Adrenal gland (tissue), 19 donors: ENCODE measurements at places on chromosomes 5 and 9. TPM values are rescaled to one million over a fixed set of nuclear protein-coding genes. Genes with fewer than 3 reads are reported as not detected.
A peak's percentile ranks its signal among the peaks of the same experiment; 100 is the strongest.

CBY3 gene
- polyA plus RNA-seq, result not detected

CARTPT gene
- 241 TPM for polyA plus RNA-seq

ANKDD1B gene
- polyA plus RNA-seq, result 3.8 TPM

DNA sequence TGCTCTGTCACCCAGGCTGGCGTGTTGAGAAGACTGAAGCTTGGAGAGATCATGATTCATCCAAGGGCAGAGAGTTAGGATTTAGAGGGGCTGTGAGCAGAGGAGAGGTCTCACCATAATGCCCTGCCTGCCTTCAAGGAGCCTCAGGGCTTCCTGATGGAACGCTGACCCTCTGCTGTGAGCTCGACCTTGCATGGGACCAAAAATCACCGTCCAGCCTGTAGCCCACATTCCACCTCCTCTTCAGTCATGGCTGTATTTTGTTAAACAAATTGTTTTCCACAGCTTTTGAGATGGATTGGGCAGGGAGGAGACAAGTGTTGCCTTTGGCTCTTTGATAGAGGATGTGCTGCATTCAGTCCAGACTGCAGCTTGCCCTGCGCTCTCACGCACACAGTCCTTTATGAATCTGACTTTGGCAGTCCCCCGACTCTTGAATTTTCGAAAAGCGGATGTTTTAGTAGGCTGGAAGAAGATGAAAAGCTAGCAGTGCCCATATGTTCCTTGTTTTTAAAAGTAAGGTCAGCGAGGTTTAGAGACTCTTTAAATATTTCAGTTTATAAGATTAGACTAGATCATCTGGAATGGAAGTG, 79.5 kb downstream of the MVB12B start:
- no peak overlapping the region for H3K4me3 ChIP-seq
- no peak overlapping the region for H3K27ac ChIP-seq
- H3K36me3 ChIP-seq, result no peaks in the 10 kb centered on the region
- no peak for DNase-seq
- no peaks in the 10 kb centered on the region for H3K27me3 ChIP-seq

IDNK gene
- polyA plus RNA-seq, result 20.3 TPM

FOXE1 gene
- polyA plus RNA-seq, result not detected

MARCOL gene
- not detected for polyA plus RNA-seq

RLN2 gene
- polyA plus RNA-seq, result not detected

HAPLN1 gene
- polyA plus RNA-seq, result not detected

DNA sequence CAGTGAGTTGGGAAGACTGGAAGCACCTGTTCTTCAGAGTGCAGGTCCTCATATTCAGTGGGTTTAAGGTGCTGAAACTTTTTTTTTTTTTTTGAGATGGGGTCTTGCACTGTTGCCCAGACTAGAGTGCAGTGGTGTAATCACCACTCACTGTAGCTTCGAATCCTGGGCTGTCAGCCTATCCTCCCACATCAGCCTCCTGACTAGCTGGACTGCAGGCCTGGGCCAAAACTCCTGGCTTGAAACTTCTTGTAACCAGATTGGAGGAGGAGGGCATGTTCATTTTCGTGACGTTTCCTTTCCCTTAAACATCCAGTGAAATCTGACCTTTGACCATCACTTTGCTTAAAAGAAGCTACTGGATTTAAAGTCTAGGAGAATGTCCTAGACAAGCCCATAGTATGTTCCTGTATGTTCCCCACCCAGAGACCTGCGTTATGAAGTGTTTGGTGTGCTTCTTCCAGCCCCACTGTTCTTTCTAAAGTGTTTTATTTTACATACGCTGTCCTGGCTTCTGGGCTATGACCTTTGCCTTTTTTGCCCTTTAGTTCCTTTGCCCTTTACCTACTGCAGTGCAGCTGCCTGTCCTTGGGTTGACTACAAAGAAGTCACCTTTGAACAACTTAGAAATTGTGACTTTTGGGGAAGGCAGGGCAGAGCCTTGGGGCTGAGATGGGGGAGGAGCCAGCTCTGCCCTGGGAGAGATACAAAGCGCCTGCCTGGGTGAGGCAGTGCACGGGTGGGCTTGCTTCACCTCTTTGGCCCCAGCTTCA, 18.4 kb downstream of the TENT4A start:
- no peak overlapping the region for H3K4me3 ChIP-seq
- H3K27ac ChIP-seq, result peak overlapping the region; percentile 76
- DNase-seq, result no peak
- H3K27me3 ChIP-seq, result no peaks in the 10 kb centered on the region
- H3K36me3 ChIP-seq, result no peaks in the 10 kb centered on the region
- H3K4me1 ChIP-seq, result peaks cover 18% of the 10 kb centered on the region

DNA sequence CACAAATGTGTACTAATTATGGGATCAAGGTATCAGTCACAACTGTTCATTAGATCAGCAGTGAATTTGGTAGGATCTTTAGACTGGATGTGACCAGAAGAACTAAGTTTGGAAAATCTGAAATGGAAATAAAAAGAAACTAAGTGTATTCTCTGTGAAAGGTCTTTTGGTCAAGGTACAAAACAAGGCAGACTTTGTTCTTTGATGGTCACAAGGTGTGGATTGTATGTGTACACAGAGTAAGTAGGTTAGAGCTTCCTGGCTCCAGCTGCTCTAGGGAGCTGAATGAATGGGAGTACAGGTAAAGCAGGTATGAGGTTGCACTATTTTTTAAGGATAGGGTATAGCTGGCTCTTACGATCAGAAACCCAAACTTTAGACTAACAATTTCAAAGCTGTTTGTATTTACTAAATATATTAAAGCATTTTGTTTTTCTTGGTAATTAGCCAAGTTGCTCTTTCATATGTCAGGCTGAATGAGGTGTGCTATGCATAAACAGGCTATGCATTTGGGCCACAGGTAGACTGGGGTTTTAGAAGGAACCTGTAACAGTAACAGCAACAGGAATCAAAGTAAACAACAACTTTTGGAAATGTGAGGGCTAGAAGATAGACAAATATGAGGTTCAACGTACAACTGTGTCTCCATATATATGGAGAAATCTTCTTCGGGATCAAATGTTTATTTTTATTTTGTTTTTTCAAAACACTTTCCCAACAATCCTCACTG, 32.5 kb downstream of the FAM169A start:
- H3K4me3 ChIP-seq, result no peak overlapping the region

GRCh38 chr9:117097761-117098160, 317.1 kb downstream of the ASTN2 start:
- no peak for DNase-seq
- H3K4me3 ChIP-seq, result no peak overlapping the region
- no peaks in the 10 kb centered on the region for H3K4me1 ChIP-seq
- H3K36me3 ChIP-seq, result no peaks in the 10 kb centered on the region
- H3K27me3 ChIP-seq, result no peaks in the 10 kb centered on the region

GRCh38 chr9:13430368-13431221, 151.1 kb upstream of the MPDZ start:
- H3K4me3 ChIP-seq, result no peak overlapping the region
- no peak for DNase-seq
- no peak overlapping the region for H3K27ac ChIP-seq
- H3K4me1 ChIP-seq, result no peaks in the 10 kb centered on the region
- H3K27me3 ChIP-seq, result no peaks in the 10 kb centered on the region
- H3K36me3 ChIP-seq, result no peaks in the 10 kb centered on the region

- no peak overlapping the region for H3K27ac ChIP-seq
- no peaks in the 10 kb centered on the region for H3K27me3 ChIP-seq
- H3K4me3 ChIP-seq, result no peak overlapping the region
- DNase-seq, result no peak
Measured at GRCh38 chr9:86601697-86602096, 247.5 kb upstream of the TUT7 start.

DNA sequence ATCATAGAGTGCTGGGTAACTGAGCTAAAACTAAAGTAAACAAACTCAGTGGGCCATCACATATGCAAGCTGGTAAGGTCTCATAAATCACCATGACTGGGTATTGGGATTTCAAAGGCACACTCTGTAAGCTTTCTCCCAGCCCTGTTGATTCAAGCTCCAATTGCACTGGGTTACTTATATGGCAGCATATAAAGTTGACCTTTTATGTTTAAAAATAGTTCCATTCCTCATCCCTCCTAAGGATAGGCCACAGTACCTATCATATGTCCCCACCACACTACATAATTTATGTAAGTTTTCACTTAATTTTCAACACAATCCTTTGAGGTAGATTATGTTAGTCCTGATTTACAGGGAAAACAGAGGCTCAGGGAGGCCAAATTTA, 438.4 kb downstream of the RAB3C start:
- no peaks in the 10 kb centered on the region for H3K36me3 ChIP-seq
- H3K27ac ChIP-seq, result no peak overlapping the region
- no peaks in the 10 kb centered on the region for H3K4me1 ChIP-seq
- H3K27me3 ChIP-seq, result no peaks in the 10 kb centered on the region

TLX3 gene
- not detected for polyA plus RNA-seq

GRCh38 chr5:169801324-169801777, 164.3 kb downstream of the DOCK2 start:
- no peak overlapping the region for H3K27ac ChIP-seq
- DNase-seq, result no peak
- no peak overlapping the region for H3K4me3 ChIP-seq

DNA sequence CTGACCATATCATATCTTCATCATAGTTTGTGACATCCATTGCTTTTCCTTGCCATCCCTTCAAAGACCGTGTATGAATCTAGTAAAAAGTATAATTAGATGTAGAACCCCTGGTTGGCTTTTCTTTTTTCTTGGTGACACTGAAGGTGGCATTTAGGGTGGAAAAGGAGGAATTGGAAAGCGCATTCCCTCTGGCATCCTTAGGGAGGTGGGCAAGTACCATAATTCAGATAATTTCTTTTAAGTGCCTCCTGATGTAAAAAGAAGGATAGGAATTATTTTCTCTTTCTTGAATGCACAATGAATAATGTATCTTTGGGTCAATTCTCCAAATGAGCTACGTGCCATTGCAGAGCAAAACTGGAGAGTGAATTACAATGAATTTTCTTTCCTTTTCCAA, 73.2 kb upstream of the SMARCA2 start:
- H3K36me3 ChIP-seq, result no peaks in the 10 kb centered on the region
- no peak overlapping the region for H3K4me3 ChIP-seq
- no peaks in the 10 kb centered on the region for H3K4me1 ChIP-seq
- DNase-seq, result no peak
- peaks cover 7% of the 10 kb centered on the region for H3K27me3 ChIP-seq

DNA sequence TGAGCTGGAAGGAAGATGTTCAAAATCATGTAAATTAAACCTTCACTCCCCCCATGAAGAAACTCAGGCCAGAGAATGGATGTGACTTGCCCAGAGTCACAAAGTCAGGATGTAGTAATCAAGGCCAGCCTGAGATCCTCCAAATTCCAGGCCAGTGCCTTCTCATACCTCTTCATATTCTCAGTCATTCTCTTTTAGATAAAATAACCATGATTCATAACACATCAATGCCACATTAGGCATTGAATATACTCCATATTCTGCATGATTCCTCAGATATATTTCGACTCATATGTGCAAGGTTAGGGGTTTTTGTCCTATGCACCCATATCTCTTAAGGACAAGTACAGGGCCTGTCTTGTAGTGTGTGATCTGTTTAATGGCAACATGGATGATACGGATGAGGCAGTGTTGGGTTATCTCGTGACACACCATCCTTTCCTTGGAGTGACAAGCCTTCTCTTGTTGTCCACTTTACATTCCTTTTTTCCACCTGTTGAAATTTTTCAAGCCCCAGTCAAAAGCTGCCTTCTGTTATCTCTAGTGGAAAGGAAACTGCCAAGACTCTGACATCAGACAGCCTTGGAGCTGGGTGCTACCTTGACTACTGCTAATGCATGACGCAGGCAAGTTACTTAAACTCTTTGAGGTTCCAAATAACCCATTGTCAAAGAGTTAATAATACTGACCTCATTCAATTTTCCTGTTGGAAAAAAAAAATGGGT, 227.5 kb upstream of the NR4A3 start:
- H3K27me3 ChIP-seq, result no peaks in the 10 kb centered on the region
- DNase-seq, result peak; percentile 60
- no peaks in the 10 kb centered on the region for H3K4me1 ChIP-seq
- H3K36me3 ChIP-seq, result no peaks in the 10 kb centered on the region

GRCh38 chr5:140115186-140115500, 1.2 kb downstream of the PURA start:
- no peaks in the 10 kb centered on the region for H3K27me3 ChIP-seq
- peaks cover 73% of the 10 kb centered on the region for H3K4me1 ChIP-seq
- H3K4me3 ChIP-seq, result no peak overlapping the region
- no peak overlapping the region for H3K27ac ChIP-seq
- H3K36me3 ChIP-seq, result no peaks in the 10 kb centered on the region

GRCh38 chr9:3059781-3060468, 216.0 kb upstream of the PUM3 start:
- DNase-seq, result no peak
- no peaks in the 10 kb centered on the region for H3K27me3 ChIP-seq
- no peak overlapping the region for H3K4me3 ChIP-seq
- H3K36me3 ChIP-seq, result no peaks in the 10 kb centered on the region

DNA sequence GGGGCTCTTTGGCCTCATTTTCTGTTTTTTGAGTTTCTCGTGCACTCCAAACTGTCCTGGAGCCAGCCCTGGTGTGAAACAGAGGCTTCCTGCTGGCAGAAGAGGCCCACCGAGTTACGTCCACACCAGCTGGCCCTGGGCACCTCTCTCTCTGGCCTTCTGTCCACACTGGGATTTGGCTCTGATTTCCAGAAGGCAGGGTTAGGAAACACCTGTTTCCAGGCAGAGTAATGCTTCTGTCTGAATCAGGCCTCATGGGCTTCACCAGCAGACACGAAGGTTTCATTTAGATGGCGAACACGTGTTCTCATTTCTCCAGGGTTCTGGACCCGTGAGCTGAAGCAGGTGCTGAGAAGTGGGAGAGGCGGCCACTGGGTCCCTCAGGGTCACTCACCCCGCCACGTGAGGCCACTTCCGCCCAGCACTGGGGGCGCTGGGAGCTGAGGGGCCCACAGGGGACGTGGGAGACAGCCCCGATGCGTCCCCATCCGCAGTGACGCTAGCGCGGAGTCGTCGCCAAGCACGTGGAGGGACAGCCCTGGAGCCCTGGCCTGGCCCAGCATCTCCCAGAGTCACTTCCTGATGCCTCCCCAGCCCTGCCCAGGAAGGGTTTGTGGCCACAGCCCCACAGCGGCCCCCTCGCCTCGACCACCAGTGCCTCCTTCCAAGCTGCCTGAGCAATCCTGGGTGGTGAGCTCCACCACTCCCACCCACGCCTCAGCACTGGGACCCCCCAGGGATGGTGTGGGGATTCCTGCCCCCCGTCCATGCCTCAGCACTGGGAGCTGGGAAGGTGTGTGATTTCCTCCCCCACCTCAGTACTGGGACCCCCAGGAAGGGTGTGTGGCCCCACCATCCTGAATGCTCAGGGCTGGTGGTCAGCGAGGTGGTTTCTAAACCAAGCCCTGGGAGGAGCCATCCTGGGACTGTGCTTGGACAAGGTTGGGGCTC, 4.9 kb upstream of the LRRC14B start:
- no peak for DNase-seq
- H3K27ac ChIP-seq, result no peak overlapping the region
- no peaks in the 10 kb centered on the region for H3K27me3 ChIP-seq

FRMD3 gene
- 4.5 TPM for polyA plus RNA-seq

BNIP1 gene
- 13.1 TPM for polyA plus RNA-seq

MORN5 gene
- not detected for polyA plus RNA-seq

GDNF gene
- polyA plus RNA-seq, result 0.10 TPM

DNA sequence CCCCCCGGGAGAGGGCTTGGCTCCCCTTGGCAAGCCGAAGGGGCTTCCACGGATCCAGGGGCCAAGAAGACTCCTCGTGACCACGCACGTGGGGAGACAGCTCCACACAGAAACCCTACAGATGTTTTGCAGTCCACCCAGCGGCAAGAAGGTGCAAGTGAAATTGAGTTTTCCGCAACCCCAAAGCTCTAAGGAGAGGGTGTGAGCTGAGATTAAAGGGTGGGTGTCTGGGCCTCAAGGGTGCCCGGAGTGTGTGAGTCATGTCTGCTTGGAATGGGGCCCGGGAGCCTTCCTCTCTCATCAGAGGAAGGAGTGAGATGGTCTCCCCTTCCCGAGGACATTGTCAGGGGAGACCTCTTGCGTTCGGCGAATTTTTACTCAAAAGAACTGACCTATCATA, 79.1 kb downstream of the OLFM1 start:
- no peaks in the 10 kb centered on the region for H3K4me1 ChIP-seq
- H3K36me3 ChIP-seq, result no peaks in the 10 kb centered on the region
- DNase-seq, result no peak
- H3K27ac ChIP-seq, result no peak overlapping the region
- H3K27me3 ChIP-seq, result no peaks in the 10 kb centered on the region
